ENCODE measurements at places on chromosomes 1 and 21.

DNA sequence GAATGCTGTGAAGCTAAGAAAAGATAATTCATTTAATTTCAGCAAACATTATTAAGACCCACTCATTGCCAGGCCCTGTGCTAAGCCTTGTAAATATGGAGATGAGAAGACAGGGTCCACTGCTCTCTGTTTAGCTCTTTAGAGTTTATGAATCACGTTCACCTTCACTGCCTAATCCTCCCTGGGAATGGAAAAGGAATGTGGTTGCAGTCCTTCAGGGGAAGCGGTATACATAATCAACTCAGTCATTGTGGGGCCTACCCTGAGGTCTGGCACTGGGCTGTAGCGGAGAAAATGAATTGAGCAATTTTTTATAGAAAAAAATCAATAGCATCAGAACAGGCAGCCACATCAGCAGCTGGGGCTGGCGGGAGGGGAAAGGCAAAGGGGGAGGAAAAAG is 412.1 kb upstream of the NFIA start:
- DNase-seq, result no peak

- no peak for DNase-seq
Observed at GRCh38 chr1:203252678-203253077, 23.2 kb upstream of the CHIT1 start.

DNA sequence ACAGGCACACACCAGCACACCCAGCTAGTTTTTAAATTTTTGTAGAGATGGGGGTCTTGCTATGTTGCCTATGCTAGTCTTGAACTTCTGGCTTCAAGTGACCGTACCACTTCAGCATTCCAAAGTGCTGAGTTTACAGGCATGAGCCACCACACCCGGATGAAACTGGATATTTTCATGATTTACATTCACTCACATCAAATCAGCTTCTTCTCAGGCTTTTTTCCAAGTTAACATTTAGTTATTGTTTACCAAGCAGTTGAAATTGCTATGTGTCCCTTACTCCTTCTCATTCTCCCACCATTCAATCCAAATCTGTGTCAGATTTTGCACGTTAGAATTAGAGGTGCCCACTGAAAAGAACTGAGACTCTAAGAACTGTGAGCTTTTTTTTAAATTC is 18.4 kb downstream of the RIT1 start:
- peak; percentile 77 for DNase-seq

GRCh38 chr21:28509031-28509430 is 483.6 kb downstream of the LTN1 start:
- no peak for DNase-seq

DNA sequence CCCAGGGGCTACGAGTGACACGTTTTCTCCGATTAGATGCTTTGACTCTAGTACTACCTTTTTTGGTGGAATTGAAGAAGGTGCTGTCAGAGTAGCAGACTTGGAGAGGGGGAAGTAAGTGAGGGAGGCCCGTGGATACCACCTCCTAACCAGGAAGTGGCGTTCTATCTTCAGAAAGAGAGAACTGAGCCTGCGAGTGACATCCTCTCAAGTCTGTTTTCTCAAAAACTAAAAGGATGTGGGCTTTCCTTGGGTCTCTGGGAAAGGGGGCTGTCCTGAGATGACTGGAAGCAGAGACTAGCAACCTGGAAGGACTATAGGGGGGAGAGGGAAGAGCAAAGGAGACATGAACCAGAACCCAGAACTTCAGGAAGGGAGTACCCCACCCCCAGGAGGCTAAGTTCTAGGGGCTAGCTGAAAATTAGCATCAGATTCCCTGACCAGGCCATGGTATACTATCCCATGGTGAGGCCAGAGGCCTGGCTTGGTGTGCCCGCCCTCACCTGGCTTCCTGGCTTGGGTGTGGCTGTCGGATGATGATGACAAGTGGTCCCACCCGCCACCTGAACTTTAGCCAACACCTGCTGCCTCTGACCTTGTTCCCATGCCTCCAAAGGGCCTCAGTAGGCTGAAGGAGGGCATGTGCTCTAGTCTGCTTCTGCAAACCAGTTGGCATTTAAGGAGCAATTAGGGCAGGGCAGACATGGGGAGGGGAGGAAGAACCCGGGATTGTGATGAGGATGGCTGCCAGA is 49.1 kb downstream of the ATP2B4 start:
- DNase-seq, result no peak

- no peak for DNase-seq
Observed at GRCh38 chr1:81463936-81464837, 336.5 kb upstream of the ADGRL2 start.

GRCh38 chr1:232925421-232926220 is 24.8 kb upstream of the NTPCR start:
- no peak for DNase-seq

- DNase-seq, result no peak
Observed at GRCh38 chr1:236860101-236860500, 65.0 kb downstream of the MTR start.

GRCh38 chr1:6084781-6085495 is 39.2 kb downstream of the KCNAB2 start:
- no peak for DNase-seq

DNA sequence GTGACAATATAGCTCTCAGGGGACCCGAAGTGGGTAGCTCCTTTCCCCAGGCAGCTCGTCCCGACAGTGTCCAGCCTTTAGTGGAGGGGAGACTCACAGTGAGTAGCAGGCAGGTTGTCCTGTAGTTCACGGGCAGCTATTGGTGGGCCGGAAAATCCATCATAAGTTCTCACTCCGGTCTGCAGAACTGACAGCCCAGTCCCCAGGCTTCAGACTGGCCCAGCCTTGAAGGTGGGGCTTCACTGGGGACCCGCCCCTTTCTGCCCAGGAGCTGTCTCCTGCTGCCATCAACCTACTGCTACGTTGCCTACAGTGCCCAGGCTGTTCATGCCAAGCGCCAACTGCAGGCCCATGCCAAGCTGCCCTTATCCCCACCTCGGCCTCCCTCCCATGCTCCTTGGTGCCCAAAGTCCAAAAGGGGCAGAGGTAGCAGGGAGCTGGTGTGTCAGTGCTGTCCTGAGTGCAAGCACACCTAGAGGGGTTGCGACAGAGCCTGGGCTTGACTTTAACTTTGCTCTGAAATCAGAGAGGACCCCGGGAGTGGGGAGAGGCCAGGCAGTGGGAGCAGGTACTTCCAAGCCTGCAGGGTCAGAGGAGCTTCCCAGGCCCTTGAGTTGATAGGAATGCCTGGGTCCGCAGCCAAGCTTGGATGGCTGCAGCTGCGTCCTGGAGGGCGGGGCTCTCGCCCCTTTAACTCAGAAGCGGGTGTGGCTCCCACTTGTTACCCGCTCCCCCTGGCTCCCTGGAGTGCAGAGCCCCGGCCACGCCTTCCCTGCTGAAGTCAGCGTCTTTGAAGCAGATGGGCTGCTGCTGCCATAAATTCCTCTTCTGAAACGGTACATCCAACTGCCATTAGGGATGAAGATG is 1144.3 kb upstream of the NCAM2 start:
- DNase-seq, result no peak

- no peak for DNase-seq
Observed at GRCh38 chr1:243313635-243314536, 58.0 kb downstream of the SDCCAG8 start.
